Cerebellar cortex (tissue), 1 donor: ENCODE measurements at places on chromosomes 5 and 9.

GRCh38 chr9:122173670-122174069, 14.0 kb downstream of the MORN5 start:
- DNase-seq: no peak

- DNase-seq: no peak
Observed at GRCh38 chr5:32187675-32188074, 13.6 kb upstream of the GOLPH3 start.

GRCh38 chr5:118461436-118461835, 526.9 kb downstream of the DTWD2 start:
- DNase-seq: no peak

DNA sequence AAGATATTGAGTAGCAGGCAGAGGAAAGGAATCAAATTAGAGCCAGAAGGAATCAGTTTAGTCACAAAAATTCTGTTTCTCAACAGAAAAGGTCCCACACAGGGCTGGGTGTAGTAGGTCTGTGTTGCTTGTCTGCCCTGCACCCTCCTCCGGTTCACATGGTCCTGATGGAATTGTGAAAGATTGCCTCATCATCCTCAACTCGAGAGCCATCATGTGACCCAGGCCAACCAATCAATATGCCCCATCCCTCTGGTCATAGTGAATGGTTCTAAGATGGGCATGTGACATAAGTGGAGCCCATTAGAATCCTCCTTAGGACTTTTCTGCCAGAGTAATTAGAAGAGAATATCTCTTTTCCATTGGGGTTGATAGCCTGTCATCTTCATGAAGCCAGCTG, 56.7 kb upstream of the RAD23B start:
- no peak for DNase-seq

- DNase-seq: no peak
Observed at GRCh38 chr9:125296843-125297372, 35.3 kb downstream of the GAPVD1 start.

GRCh38 chr9:124038239-124038638, 26.7 kb downstream of the LHX2 start:
- DNase-seq: no peak

DNA sequence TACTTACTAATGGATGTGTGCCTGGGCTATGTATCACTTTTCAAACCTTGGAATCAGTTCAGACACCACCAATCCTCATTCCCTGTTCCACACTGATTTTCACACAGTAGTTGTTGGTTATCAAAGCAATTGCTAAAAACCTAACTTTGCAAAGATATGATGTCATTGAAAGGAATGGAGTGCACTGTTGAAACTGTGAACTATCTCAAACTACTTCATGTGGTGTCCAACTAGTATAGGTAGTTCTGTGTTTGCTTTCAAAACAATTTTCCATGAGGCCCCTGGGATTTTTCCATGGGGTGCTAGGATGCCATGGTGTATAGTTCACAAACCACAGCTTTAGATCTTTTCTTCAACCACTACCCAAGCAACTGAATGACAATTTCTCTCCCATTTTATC, 17.8 kb downstream of the INIP start:
- no peak for DNase-seq

DNA sequence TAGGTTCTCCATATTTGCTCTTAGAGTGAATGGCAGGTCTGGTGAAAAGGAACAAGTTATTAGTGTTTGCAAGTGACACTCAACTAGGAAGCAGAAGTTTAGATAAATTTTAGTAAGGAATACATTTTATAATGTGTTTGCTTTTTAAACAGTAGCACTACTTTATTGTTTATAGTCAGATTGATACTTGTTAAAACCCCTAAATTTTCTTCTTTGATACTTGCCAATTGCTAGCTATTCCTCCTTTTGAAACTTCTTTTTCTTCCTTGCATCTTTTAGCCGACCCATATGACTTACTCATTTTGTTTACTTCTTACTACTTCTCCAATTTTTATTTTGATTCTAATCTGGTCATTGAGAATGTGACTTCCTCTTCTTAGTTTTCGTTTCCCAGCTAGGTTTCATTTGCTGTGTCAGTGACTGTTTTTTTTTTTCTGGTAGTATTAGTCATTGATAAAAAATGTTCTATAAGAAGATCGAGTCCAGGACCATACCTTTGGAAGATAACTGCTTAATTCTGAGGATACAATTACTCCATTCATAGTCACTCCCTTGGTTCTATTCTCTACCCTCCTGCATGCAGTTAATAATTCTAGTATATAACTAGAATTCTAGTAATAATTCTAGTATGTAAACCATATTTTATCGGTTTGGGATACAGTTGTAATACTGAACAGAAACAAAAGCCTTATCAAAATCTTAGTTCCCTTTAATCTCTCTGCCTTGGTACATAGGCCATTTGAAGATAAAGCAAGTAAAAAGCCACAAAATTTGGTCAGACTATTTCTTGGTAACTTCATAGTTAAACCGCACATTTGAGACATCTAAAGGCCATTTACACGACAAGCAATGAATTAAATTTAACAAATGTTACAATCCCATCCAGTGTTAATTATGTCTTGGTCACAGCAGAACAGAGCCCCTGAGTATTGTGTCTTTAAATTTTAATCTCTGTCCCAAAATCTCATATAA, 2.8 kb upstream of the RICTOR start:
- DNase-seq: no peak

GRCh38 chr5:89301321-89302025, 418.5 kb upstream of the MEF2C start:
- no peak for DNase-seq

- DNase-seq: no peak
Observed at GRCh38 chr5:17634160-17634559, at the start of gene TAF11L14. TSS of gene TAF11L14 (plus strand) at chr5:17634460.

DNA sequence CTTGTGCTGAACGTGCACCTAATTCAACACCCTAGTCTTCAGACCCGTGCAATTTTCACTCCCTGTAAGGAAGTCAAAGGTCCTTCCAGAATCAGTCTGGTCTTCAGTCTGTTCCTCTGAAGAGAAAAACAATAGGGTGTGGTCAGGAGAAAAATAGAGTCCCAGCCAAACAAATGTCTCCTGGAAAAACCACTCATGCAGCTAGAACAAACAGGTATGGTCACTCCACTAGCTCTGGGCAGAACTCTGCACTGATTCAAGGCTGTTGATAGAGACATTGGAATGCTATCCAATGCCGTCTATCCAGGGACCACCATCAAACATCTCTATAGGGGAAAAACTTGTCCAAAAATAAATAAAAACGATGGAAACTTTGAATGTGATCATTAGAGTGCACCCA, 81.8 kb upstream of the MAP3K1 start:
- DNase-seq: peak; percentile 5

DNA sequence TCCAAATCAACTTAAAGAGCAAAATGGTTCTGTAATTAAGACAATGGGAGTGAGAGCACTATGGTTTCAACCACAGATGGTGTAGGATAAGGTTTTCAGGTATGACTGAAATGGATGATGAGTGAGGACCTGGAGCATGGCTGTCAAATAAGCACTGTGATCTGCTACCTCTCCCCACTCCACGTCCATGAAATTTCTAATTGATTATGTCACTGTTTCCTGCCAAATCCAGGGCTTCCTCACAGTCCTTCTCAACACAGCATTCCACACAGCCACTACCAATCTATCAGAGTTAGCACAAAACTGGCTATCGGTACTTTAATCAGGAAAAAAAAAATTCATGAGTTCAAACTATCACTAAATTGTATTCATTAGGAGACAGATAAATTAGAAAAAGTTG, 420.4 kb upstream of the WWC1 start:
- no peak for DNase-seq

GRCh38 chr9:89750117-89750791, 145.4 kb downstream of the GADD45G start:
- no peak for DNase-seq

DNA sequence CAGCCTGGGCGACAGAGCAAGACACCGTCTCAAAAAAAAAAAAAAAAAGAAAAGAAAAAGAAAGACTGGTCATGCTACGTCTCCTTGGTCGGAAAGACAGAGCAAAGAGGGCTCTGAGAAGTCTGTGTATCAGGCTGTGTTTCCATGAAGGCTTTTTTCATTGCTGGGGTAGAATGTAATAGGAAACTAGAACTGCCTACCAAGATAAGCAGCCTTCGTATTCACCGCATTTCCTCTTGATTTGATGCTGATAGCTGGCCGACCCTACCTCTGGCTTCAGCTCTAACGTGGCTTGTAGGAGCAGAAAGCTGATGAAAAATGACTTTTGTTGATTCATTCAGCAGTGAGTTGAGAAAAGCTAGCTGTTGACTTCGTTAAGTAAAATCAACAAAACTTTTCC, 17.4 kb downstream of the SLC1A3 start:
- DNase-seq: no peak

DNA sequence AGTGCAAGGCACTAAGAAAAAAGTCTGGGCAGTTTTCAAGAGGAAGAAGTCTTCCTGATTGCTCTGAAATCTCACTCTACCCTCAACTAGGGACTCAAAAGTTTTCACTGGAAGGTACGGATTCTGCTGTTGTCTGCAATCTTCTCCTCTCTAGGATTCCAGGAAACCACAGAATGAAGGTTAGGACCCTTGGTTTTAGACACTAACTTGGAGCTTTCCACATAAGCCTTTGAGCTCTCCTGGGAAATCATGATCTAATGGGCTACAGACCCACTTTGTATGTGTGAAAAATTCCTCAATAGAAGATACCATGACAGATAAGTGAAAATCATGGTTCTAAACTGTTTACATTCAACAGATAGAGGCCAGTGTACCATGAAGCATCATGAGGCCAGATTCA, 265.1 kb downstream of the PSAT1 start:
- DNase-seq: no peak

- DNase-seq: peak; percentile 9
Observed at GRCh38 chr9:31119890-31120454, 1264.5 kb upstream of the ACO1 start.

- DNase-seq: no peak
Observed at GRCh38 chr9:74458832-74459231, 38.3 kb upstream of the RORB start.

GRCh38 chr5:45252541-45252940, 443.6 kb downstream of the HCN1 start:
- DNase-seq: no peak

- no peak for DNase-seq
Observed at GRCh38 chr5:178777520-178777919, 47.1 kb upstream of the ZNF354A start.
